ENCODE measurements at places on chromosomes 13 and 19. TPM values are rescaled to one million over a fixed set of nuclear protein-coding genes. Genes with fewer than 3 reads are reported as not detected.

- no peak for DNase-seq
Observed at GRCh38 chr13:67043901-67044300, 186.2 kb downstream of the PCDH9 start.

- DNase-seq = no peak
Observed at GRCh38 chr13:45548281-45548680, 67.3 kb downstream of the ERICH6B start.

The MYBPC2 gene
- total RNA-seq = not detected

- no peak for DNase-seq
Observed at GRCh38 chr19:46785054-46785979, 3.1 kb downstream of the SLC1A5 start.

The PRODH2 gene
- total RNA-seq = not detected

DNA sequence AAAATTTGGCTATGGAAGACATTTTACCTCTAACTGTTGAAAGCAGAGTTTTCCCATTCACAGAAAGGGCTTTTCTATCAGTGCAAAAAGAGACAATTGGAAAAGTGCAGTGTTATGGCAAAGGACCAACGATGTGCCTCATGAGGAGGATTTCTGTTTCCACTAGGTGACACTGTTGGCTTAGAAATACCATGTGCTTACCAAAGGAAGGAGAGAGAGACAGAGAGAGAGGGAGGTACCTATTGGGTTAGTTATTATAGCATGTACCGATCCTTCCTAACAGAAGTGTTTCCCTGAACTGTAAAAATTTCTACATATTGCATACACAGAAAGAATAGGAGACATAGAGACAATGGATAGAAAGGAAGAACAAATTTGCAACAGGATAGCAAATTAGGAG, 23.9 kb upstream of the PSG4 start:
- DNase-seq = no peak

- DNase-seq = peak; percentile 18
Observed at GRCh38 chr19:39474139-39474620, 6.5 kb upstream of the TIMM50 start.

The EDDM13 gene
- not detected for total RNA-seq

All from NCI-H460 (cell line).